HFF-Myc (cell line): ENCODE measurements at places on chromosomes 5 and 9.

DNA sequence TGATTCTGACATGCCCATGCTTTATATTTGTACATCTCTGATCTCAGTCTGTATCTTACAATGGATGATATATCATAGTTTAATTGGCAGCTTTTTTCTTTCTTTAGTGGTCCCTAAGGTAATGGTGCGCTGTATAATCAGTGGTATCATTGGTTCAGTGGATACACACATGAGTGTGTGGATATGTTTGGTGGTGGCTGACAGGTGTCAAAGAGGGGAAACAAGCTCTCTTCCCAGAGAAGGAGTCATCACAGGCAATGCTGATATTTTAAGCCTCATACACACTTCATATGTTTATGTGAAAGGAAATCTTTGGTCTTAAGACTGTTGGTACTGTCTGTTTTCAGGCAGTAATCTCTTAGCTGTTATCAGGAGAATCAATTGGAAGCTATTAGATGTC is 52.1 kb upstream of the KIAA1958 start:
- no peak for DNase-seq

DNA sequence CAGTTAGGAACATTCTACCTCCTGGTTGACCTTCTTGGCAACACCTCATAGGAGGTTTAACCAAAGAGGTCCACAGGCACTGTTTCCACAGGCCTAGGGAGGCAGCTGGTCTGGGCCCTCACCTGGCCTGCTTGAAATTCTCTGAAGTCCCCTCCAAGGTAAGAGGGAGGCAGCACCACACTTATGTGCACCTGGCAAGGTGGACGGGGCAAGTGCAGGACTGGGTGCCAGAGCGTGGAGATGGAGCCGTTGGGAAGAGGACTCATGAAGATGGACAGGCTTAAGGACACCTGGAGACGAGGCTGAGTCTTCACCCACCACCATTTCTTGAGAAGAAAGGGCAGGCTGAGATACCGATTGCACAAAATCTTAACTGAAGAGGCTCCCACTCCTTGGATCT is 6.6 kb upstream of the BARHL1 start:
- no peak for DNase-seq

DNA sequence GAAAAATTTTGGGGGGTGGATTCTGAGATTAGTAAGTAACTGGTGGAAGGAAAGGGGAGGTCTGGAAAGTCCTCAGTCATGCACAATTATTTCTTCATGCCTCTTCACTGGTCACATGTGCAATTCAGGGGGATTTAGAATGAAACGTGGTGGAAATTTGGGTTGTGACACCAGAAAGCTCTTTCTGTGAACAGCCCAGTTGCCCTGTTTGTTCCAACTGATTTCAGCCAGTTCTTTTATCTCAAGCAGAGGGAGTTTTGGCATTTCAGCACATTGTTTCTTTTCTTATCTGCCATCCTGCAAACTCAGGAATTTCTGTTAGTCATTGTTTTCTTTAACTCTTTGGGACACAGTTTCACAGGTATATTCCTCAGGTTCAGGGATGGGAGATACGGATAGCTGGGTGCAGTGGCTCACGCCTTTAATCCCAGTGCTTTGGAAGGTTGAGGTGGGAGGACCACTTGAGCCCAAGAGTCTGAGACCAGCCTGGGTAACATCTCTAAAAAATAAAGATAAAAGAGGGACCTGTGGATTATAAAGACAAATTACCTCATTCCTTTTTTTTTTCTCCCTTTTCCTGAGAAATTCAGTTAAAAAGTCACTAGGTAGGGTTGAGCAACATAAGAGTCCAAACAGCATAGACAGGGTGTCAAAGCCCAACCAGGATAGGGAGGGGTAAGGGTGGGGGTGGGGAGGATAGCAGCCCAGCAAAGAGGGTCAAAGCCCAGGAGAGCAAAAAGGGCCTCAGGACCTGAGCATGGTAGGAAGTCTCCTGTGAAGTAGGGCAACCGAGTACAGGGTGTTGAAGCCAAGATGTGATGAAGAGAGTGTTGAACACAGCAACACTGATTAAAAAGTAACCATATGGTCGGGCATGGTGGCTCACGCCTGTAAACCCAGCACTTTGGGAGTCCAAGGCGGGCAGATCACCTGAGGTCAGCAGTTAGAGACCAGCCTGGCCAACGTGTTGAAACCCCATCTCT is 5.4 kb upstream of the B4GALT1 start:
- DNase-seq, result no peak

GRCh38 chr5:16857635-16858034 is 78.5 kb downstream of the MYO10 start:
- DNase-seq, result no peak

GRCh38 chr5:136094913-136095641 is 37.6 kb upstream of the SMAD5 start:
- DNase-seq, result no peak

GRCh38 chr5:7815892-7816534 is 34.9 kb downstream of the CFAP90 start:
- DNase-seq, result peak; percentile 14

DNA sequence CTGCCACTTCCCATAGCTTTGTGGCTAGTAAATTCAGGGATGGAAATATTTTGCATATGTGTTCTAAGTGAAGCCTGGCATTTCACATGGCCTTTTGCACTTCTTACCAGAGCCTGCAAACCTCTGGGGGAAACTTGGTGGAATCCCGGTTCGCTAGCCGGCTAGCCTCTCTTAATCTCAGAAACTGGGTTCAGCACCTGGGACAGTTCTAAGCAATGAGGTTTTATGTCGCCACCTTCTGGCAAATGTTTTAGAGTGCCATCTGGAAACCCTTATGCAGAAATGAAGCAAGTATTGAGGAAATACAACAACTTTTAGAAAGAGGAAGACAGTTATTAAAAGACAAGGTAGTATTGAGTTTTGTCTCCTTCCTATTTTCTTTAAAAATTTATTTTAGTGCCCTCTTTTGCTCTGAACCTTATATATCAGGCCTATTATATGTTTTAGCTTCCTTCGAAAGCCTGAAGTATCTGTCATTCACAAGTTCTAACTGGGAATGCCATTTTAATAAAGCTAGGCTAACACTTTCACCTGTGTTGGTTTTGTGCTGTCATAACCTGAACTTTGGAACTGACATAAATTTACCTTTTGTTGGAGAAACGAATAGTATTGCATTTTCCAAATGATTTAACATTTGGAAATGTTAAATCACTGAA is 963 bp upstream of the HTR1A start:
- DNase-seq, result peak; percentile 41

GRCh38 chr9:37994639-37995347 is 74.2 kb downstream of the SHB start:
- DNase-seq, result no peak

- DNase-seq, result peak; percentile 10
Measured at GRCh38 chr5:18281947-18282581, 647.8 kb downstream of the TAF11L14 start.

- no peak for DNase-seq
Measured at GRCh38 chr5:59268756-59269415, 624.6 kb downstream of the PDE4D start.

GRCh38 chr9:36870960-36871359 is 163.1 kb downstream of the PAX5 start:
- no peak for DNase-seq

- no peak for DNase-seq
Measured at GRCh38 chr9:75636427-75637045, 253.9 kb upstream of the PCSK5 start.

DNA sequence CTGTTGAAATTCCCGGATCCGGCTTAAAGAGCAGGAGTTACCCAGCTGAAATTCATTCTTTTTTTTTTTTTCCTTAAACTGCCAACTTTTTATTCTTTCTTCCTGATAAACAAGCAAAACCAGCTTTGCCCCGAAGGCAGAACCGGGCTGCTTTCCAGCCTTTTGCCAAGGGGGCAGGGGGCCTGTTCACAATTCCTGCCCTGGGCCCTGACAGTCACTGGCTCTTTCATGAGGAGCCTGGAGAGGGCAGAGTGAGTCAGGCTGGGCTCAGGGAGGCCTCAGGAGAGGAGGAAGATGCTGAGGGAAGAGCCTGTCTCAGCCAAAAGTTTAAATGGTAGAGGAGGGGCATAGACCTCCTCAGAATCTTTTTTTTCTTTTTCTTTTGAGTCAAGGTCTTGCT is 4.8 kb downstream of the GLIPR2 start:
- no peak for DNase-seq

- DNase-seq, result no peak
Measured at GRCh38 chr9:95880021-95880690, 4.7 kb downstream of the ERCC6L2 start.

- DNase-seq, result no peak
Measured at GRCh38 chr9:7006417-7006816, 248.6 kb downstream of the KDM4C start.

GRCh38 chr9:105539452-105539851 is 18.5 kb upstream of the FKTN start:
- DNase-seq, result peak; percentile 2

- DNase-seq, result no peak
Measured at GRCh38 chr9:17611917-17612316, 33.1 kb downstream of the SH3GL2 start.

- peak; percentile 20 for DNase-seq
Measured at GRCh38 chr5:136374003-136374402, 8.7 kb upstream of the TRPC7 start.

- no peak for DNase-seq
Measured at GRCh38 chr5:41877408-41877807, 7.2 kb upstream of the OXCT1 start.

DNA sequence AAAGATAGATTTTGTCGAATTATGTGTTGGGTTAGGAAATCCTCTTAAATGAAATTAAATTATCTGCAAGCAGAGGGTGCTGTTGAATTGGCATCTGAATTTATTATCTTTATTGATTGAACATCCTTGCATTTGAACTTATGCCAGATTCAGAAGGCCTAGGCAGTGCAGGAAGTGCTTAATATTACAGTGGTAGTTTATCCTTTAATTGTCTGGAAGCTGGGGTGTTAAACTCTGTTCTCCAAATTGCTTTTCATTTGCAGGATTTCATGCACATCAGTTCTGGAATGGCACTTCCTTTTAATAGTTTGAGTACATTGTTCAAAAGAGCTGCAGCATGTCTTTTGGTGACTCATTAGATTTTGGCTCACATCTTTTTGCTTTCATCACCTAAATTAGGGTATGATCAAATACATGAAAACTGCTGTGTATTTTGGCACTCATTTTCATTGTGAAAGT is 186.3 kb downstream of the KDM4C start:
- DNase-seq, result no peak

- no peak for DNase-seq
Measured at GRCh38 chr5:139458580-139459407, 3.7 kb downstream of the ECSCR start.

GRCh38 chr5:171315386-171315891 is 6.4 kb downstream of the TLX3 start:
- no peak for DNase-seq

- DNase-seq, result no peak
Measured at GRCh38 chr5:69231851-69232250, 2.8 kb upstream of the CDK7 start.

DNA sequence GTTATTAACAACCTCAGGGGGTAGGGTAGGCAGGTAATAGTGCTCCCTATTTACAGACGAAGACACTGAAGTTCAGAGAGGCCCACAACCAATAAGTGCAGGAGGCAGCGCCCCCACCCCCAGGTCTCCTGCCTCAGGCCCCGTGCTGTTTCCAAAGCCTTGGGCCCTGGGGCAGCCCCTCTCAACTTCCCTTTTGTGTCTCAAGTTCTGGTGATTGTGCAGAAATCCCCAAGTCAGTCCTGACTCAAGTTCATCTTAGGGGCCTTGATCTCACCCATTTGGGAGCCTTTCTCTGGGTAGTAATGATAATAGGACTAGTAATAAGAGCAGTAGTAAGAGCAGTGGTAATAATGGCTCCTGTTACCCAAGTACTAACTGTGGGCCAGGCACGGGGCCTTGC is 35.5 kb upstream of the ASS1 start:
- no peak for DNase-seq

GRCh38 chr5:95280401-95281095 is 4.3 kb downstream of the MCTP1 start:
- no peak for DNase-seq

DNA sequence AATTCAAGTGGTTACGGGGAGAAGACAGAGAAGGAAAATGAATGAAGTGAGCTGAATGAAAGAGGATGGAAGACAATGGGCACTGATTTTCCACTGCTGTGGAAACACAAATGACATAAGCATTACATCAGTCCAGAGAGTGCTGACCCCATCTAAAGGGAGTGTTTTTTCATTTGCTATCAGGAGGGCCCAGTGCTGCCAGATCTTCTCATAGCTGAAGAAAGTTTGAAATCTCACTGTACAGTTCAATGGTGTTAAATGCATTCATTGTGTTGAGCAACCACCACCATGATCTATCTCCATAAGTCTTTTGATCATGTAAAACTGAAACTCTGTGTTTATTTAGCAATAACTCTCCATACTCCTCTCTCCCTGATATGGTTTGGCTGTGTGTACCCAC is 41.5 kb upstream of the STARD4 start:
- DNase-seq, result no peak

- DNase-seq, result no peak
Measured at GRCh38 chr5:74404574-74405508, 235.7 kb downstream of the ENC1 start.

- no peak for DNase-seq
Measured at GRCh38 chr9:125632321-125633115, 74.5 kb downstream of the MAPKAP1 start.

- DNase-seq, result no peak
Measured at GRCh38 chr5:56974241-56974640, 22.3 kb upstream of the MIER3 start.
